Left kidney (tissue), 8 donors: ENCODE measurements at places on chromosomes 1 and 21. TPM values are rescaled to one million over a fixed set of nuclear protein-coding genes. Genes with fewer than 3 reads are reported as not detected.

DNA sequence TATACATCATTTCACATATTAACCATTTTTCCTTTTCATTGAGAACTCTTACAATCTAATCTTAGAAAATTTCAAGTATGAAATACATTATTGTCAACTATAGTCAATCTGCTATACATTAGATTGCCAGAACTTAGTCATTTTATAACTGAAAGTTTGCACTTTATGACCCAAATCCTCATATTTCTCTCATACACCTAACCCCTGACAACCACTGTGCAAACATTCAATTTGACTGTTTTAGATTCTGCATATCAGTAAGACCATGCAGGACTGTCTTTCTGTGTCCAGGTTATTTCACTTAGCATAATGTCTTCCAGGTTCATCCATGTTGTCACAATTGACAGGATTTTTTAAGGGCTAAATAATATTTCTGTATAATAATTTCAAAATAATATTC is 1299.0 kb upstream of the B3GALT2 start:
- no peak for DNase-seq

GRCh38 chr1:118084400-118084799 is 100.6 kb downstream of the SPAG17 start:
- no peak for DNase-seq

DNA sequence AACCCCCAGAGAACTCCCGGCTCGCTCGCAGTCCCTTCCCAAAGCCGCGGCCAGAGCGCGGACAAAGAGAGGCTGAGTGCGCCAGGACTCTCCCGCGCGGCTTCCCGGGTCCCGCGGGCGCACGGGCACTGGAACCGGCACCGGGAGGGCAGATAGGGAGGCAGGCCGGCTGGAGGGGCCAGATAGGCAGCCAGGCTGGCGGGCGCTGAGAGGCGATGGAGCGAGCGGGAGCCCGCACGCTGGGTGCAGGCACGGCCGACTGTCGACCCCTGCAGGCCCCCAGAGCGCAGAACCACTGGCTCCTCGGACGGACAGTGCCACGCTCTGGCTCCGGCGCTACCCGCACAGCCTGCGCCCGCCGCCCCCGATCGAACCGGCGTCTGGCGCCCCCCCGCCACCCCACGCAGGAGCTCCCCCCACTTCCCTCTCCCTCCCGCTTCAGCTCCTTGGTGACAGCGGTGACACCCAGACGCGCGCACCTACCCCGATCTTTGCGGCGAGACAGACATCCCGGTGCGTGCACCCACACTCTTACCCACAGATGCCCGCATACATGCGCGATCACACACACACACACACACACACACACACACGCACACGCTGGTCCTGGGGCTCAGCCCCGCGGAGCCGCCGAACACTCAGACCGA is 534 bp downstream of the SLC6A9 start:
- DNase-seq: no peak

GRCh38 chr1:6385488-6386191 is 7.9 kb downstream of the ACOT7 start:
- DNase-seq: no peak

RXFP4 gene
- polyA plus RNA-seq: 0.15 TPM

FHAD1 gene
- 3.7 TPM for polyA plus RNA-seq

SPOCD1 gene
- polyA plus RNA-seq: 0.45 TPM
